ENCODE measurements at places on chromosomes 16 and 17. TPM values are rescaled to one million over a fixed set of nuclear protein-coding genes. Genes with fewer than 3 reads are reported as not detected.

Gene GDPD1
- not detected for polyA plus RNA-seq

Gene TPSG1
- 0.48 TPM for polyA plus RNA-seq

Gene UTS2R
- 4.7 TPM for polyA plus RNA-seq

Gene XAF1
- polyA plus RNA-seq, result 11.0 TPM

Gene HEATR9
- polyA plus RNA-seq, result 0.15 TPM

Gene ATP2C2
- 0.38 TPM for polyA plus RNA-seq

Gene TBC1D3C
- not detected for polyA plus RNA-seq

Gene RETREG3
- 39.3 TPM for polyA plus RNA-seq

Gene KRTAP9-8
- polyA plus RNA-seq, result not detected

Data from muscle of arm (tissue), 14 donors.